ENCODE measurements at places on chromosomes 12 and 14.

- no peak for DNase-seq
Observed at GRCh38 chr12:100481021-100481420, 7.4 kb downstream of the NR1H4 start.

DNA sequence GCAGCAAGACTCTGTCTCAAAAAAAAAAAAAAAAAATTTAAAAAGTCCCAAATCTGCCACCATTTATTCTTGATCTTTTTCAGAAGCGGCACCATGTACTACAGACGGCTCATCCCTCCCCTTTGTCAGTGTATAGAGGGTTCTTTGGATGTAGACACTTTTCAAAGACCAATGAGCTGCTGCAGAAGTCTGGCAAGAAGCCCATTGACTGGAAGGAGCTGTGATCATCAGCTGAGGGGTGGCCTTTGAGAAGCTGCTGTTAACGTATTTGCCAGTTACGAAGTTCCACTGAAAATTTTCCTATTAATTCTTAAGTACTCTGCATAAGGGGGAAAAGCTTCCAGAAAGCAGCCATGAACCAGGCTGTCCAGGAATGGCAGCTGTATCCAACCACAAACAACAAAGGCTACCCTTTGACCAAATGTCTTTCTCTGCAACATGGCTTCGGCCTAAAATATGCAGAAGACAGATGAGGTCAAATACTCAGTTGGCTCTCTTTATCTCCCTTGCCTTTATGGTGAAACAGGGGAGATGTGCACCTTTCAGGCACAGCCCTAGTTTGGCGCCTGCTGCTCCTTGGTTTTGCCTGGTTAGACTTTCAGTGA, 6.5 kb upstream of the ACACB start:
- DNase-seq: peak; percentile 42

DNA sequence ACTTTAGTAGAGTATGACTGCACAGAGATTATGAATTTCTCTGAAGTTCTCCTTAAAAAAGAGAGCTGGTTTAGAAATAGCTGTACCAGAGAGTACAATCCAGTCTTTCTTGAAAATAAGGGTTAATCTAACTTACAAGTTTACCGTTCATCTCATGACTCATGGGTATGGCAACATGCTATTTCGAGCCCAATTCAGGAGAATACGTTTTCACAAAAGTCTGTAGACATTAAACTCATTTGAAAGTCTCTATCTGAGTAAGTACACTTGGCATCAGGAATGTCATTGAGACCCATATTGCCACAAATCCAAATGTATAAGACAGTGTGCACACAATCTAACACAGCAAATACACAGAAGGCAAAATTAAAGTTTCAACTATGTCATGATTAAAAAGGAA, 160.5 kb downstream of the PIK3C2G start:
- DNase-seq: no peak

DNA sequence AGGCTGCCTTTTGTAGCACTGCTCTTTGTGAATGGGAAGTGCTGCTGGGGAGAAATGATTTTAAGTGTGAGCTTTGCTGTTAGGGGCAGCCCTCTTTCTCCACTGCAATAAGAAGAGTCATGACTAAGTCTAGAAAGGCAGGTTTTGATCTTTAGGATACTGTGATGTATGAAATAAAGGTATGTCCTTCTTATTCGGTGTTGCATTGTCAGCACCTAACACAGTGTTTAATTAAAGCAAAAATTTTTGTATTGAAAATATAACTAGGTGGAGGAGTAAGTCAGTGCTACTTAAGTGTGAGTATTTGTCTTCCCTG, 81.5 kb downstream of the ETV6 start:
- no peak for DNase-seq

DNA sequence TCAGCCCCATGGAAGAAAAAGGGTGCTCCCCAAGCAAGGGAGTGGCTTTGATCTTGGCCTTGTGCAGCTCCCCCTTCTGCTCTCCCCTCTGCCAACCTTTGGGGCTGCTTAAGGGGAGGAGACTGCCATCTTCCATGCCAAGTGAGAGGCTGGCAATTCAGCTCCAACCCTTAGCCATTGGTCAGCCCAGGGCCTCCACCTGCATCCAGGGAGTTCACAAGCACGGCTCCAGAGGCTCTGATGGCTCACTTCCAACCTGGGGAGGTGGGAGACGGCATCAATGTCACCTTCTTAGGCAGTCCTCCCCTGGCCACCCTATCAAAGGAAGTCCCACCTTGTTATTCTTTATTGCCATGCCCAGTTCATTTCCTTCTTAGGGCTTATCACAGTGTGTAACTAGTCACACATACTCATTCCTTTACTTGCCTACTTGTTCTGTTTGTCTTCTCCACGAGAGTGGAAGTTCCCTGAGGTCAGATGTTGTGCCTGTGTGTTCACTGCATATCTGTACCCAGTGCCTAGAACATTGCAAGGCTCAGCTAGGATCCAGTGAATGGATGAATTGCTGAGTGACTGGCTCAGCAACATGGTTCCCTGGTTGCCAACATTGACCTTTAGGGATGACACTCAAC, 5.0 kb downstream of the HDAC7 start:
- no peak for DNase-seq

- DNase-seq: no peak
Observed at GRCh38 chr14:30403791-30404190, 155.2 kb upstream of the G2E3 start.

GRCh38 chr12:64392221-64392620, 1.7 kb upstream of the C12orf56 start:
- DNase-seq: no peak

DNA sequence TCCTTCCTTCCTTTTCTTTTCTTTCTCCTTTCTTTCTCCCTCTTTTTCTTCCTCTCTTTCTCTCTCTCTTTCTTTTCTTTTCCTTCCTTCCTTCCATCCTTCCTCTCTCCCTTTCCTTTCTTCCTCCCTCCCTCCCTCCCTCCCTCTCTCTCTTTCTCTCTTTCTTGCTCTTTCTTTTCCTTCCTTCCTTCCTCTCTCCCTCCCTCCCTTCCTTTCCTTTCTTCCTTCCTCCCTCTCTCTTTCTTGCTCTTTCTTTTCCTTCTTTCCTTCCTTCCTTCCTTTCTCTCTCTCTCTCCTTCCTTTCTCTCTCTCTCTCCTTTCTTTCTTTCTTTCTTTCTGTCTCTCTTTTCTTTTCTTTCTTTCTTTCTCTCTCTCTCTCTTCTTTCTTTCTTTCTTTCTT, 207.6 kb downstream of the ATP23 start:
- no peak for DNase-seq

DNA sequence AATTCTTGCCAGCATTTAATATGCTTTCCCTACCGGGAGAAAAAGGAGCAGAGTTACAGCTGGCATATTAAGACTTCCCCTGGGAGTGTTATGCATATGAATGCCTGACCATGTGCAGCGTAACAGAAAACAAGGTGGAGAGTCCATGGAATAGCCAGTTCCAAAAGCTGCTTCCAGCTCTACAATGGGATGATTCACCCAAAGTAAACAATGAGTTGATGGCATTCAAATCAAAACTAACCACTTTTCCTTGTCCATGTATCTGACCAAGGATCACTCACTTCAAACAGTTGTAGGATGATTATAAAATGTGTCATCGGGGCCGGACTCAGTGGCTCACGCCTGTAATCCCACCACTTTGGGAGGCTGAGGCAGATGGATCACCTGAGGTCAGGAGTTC, 48.1 kb upstream of the BICDL1 start:
- DNase-seq: no peak

- peak; percentile 3 for DNase-seq
Observed at GRCh38 chr12:115632308-115632707, 645.2 kb downstream of the MED13L start.

DNA sequence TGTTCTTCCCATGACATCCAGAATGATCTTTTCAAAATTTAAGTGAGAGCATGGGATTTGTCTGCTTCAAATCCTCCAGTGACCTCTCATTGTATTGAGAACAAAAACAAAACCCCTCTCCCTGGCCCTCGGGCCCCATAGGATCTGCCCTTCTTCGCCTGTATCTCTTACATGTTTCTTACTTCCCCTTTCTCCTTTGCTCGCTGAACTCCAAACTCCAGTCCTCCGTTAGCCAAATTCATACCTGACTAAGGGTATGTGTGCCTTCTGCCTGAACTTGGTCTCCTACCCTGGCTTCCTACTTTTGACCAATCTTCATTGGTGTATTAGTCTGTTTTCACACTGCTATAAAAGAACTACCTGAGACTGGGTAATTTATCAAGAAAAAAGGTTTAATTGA, 13.2 kb upstream of the TSPAN11 start:
- DNase-seq: peak; percentile 38

- no peak for DNase-seq
Observed at GRCh38 chr14:44889595-44890471, 71.9 kb downstream of the KLHL28 start.

GRCh38 chr14:22837114-22837749, 847 bp downstream of the MMP14 start:
- DNase-seq: no peak

DNA sequence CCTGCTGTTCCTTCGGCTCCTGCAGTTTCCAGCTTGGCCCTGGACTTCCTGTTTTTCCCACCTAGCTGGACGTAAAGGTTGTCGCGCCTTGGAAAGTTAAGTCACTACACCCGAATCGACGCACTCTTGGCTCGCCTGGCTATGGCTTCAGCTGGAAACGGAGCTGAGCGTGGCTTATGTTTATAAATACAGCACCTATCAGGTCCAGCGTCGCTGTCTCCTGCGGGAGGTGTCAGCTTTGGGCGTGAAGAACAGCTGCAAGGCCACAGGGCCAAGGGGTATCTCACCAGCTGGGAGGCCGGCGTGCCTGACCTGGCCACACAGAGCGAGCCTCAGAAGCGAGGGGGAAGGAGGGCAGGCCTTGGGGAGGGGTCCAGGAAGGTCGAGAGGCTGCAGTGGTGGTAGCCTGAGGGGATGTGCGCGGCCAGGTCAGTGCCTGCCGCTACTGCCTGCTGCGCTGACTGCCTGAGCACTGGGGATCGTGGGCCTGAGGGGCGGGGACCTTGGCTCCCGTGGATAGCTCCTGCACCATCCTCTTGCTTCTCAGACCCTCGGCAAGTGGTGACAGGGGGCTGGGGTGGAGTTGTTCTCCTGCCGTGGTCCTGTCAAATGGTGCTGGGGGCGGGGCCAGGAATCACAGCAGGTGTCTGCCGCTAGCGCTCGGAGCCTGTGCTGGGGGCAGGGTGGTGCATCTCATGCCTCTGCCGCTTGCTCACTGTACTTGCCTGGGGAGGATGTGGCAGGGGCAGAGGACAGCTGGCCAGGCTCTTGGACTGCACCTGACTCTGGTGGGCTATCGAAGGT, 12.5 kb downstream of the PACS2 start:
- DNase-seq: peak; percentile 51

DNA sequence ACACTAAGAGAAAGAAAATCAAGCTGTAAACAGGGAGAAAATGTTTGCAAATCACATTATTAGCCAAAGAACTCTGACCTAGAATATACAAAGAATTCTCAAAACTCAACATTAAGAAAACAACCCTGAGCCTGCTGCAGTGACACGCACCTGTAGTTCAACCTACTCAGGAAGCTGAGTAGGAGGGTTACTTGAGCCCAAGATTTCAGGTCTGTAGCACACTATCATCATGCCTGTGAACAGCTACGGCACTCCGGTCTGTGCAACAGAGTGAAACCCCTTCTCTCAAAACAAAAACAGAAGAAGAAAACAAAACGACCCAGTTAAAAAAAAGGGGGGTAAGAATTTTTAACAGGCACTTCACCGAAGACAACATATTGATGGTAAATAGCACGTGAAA, 20.8 kb downstream of the SAV1 start:
- DNase-seq: no peak

DNA sequence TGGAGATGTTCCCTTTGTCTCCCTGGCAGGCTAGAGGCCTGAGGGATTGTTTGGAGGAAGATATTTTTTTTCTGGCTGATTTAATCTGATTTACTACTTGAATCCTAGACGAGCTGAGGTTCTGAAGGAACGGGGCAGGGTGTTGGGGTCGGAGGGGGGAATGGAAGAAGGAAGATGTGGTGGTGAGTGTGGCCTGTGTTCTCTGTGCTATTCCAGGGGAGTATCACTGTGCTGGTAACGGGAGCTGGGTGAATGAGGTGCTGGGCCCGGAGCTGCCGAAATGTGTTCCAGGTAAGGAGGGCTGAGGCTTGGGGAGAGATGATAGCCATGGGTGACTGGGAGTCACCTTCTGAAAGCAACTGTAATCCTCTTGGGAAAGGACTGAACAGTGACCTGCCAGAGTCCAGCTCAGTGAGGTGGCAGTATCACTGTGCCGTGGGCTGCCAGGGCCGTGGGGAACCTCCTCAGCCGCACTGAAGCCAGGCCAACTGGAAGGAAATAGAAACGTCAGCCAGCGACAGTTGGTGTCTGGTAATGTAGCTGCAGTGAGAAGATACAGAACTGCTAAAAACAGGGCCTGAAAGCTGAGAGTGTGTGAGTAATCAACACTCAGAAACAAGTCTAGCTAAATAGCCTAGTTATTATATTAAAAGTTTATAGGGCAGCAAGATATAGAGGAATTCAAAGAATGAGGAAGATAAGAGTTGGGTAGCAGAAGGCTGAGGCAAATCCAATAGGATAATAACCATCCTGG, 7.9 kb downstream of the C1S start:
- no peak for DNase-seq

DNA sequence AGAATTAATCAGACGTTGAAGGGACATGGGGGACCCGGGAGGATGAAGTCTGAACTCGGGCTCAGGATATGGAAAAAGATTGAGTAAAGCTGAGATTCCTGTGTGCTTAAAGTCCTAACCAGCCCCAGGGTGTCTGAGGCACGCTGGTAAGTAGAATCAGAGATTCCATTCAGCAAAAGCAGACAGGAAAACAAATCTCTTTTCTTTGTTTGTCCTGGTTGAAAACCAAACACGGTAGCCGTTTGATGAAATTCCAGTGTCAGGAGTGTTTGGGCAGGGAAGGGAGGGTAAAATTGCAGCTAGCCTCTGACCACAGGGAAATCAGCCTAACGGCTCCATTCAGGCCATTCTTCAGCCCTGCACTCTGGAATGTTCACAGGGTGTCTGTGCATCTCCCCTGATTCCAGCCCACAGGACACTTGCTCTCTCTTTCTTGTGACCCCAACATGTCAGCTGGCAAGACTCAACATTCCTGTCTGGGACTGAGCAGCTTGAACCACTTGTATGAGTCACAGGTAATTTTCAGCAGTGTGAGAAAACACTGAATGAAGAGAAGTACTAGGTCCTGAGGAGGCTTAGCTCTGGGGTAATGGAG, 31.0 kb downstream of the NINJ2 start:
- peak; percentile 100 for DNase-seq

- peak; percentile 91 for DNase-seq
Observed at GRCh38 chr12:30822385-30823155, 67.8 kb upstream of the CAPRIN2 start.

DNA sequence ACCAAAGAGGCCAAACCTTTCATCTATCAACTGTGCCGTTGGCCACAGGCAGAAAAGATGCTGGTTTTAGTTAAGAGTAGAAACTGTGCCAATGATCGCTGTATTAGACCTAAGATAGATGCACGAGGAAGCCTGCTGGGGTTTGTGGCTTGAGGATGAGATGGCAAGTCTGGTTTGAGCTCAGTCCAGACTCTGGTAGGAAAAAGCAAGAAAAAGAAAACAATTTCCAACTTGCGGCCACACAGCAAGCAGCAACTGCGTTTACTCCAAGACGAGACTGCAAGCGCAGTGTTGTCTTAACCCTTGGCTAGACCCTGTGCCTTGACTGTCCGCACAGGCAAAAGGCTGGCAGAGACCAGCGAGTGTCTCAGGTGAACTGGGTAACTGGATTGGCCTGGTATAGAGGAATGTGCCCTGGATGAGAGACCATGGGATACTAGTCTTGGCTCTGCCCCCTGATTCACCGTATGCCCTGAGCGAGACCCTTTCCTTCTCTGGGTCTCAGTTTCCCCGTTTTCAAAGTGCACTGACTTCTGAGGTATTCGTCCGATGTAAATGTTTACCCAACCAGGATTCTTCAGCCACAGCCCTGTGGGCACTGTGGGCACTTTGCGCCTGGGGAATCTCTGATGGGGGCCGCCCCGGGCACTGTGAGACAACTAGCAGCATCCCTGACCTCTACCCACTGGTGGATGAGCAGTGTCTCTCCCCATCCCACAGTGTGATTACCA, 113.4 kb downstream of the DICER1 start:
- peak; percentile 21 for DNase-seq

Measured in islet precursor cell (in vitro differentiated cells).